Glomerular endothelial cell (primary cell): ENCODE measurements at places on chromosomes 13 and 19.

GRCh38 chr13:53545340-53545941, 516.8 kb downstream of the OLFM4 start:
- no peak for DNase-seq

DNA sequence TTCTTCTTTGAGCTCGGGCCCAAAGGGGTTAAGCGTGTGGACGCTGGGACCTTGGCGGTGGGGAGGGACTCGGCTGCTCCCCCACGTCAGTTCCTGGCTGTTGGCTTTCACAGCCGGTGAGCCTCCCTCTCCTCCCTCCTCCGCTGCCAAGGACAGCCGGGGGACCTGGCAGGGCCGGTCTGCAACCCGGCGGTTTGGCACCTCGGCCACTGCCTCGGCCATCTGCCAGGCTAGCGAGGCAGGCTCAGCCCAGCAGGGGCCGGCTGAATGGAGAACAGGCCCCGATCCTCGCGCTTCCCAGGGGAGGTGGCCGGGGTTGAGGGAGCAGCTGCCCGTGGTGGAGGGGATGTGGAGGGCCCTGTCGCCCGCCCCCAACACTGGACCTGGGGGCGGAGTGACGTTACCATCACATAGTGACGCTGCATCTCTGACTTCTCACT, 5.0 kb downstream of the TLE5 start:
- no peak for DNase-seq

DNA sequence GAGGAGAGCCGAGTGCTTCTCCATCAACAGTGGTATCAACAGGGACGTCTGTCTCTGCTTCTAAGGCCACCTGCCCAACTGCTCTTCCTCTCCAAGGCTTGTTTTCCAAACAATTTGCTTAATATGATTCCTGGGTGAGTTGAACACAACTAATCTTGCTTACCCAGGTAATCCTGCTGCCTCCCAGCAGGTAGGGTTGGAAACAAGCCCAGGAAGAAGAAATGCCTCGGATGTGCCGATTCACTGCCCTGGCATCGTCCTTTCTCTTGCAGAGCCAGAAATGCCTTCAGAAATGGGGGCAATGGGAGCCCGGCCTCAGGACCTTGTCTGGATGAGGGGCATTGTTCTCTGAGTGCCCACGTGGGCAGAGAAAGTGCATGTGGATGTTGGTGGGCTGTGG, 51.9 kb upstream of the C1QTNF9B start:
- no peak for DNase-seq

- no peak for DNase-seq
Observed at GRCh38 chr13:25865391-25865790, 186.4 kb downstream of the SHISA2 start.

GRCh38 chr13:45162194-45162593, 38.7 kb downstream of the KCTD4 start:
- DNase-seq: no peak

- peak; percentile 50 for DNase-seq
Observed at GRCh38 chr13:57629821-57630235, 1.7 kb upstream of the PCDH17 start.

DNA sequence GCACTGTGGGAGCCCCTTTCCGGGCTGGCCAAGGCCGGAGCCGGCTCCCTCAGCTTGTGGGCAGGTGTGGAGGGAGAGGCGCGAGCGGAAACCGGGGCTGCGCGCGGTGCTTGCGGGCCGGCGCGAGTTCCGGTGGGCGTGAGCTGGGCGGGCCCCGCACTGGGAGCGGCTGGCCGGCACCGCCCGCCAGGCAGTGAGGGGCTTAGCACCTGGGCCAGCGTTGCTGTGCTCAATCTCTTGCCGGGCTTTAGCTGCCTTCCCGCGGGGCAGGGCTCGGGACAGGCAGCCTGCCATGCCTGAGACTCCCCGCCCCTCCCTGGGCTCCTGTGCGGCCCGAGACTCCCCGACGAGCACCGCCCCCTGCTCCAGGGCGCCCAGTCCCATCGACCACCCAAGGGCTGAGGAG, 405.2 kb upstream of the PRR20A start:
- DNase-seq: no peak

DNA sequence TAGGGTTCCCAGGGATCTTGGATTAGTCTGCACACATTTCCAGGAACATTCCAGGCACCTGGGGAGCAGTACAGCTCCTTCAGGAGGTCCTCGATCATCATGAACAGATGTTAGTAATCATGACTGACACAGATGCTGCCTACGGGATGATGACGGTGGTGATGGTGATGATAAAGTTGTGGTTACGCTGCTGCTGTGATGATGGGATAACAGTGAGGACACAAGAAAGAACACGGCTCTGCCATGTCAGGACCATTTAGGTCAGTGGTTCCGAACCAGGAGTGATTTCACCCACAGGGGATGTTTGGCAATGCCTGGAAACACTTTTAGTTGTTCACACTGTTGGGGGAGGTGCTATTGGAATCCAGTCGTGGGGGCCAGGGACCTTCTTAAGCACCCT, 1193.0 kb downstream of the UQCRFS1 start:
- no peak for DNase-seq

DNA sequence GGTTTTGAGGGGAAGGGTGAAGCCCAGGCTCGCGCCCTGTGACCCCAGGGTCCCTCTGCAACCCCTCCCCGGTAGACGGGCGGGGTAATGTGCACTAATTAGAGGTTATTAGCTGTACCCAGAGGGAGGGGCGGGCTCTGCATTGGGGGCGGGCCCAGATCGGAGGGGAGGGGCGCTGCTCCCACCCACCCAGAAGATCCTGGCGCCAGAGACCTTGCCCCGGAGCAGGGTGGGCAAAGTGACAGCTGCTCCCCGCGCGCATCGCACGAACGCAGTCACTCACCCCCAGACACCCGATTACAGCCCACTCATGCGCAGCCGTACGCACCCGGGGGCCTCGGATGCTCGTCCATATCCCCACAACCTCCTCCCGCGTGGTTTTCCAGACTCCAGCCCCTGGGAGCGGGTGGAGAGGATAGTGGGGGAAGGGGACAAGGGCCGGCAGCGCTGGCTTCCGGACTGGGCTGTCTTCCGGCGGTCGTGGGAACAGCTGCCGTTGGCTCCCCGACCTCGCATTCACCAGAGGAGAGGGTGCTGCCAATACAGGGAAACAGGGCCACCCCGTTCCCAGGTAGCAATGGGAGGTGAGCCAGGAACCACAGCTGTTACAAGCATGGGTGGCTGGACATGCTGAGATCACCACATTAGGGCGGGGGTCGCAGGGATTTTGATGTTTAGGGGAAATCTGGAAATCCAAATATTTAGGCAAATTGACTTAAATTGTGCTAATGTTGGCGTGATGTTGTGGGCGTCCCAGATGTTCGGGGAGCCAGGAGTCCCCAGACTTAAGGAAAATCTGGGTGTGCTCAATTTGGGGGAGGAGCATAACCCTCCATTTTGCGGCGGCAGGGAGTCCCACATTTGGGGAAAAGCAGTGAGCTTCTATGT, 2.9 kb upstream of the HOOK2 start:
- no peak for DNase-seq

DNA sequence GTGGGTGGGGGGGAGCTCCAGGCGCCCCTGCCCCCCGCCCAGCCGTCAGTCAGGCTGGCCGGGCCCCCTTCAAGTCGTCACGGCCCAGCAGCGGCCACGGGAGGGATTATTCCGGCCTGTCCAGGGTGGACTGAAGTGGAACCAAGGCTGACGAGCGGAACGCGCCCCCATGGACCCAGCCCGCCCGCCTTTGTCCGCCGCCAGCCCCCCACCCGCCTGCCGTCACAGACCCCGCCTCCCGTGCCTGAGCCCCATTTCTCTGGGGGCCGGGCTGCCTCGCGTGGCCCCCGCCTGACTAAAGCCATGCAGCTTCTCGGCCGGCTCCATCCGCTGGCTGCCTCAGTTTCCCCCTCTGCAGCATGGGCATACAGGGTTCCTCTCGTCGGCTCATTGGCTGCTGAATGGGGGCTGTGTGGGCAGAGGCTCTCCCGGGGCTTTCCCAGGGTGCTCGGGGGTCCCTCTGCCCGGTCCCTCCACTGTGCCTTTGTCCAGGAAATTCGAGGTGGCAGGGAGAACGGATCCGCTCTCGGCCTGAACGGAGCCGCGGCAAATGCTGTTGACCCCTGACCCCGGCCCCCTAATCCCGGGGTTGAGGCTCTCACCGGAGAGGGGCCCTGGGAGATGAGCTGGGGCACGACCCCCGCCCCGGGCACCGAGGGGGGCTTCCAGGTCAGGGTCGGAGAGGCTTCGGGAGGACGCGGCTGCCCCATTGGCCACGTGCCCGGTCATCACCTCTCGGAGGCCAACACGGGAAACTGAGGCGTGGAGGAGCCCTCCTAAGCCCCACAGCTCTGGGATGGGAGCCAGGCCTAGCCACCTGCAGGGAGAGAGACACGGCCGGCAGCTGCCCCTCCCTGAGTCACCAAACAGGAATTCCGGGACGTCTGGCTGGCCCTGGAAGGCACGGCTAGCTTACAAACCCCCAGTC, 27.4 kb downstream of the EFNA2 start:
- no peak for DNase-seq

GRCh38 chr19:48044561-48044960, 682 bp upstream of the CABP5 start:
- DNase-seq: no peak

- DNase-seq: no peak
Observed at GRCh38 chr13:99426426-99426825, 74.8 kb upstream of the TM9SF2 start.

GRCh38 chr19:15453091-15453578, 3.4 kb upstream of the WIZ start:
- no peak for DNase-seq

- no peak for DNase-seq
Observed at GRCh38 chr13:61954092-61954491, 538.4 kb upstream of the PCDH20 start.

DNA sequence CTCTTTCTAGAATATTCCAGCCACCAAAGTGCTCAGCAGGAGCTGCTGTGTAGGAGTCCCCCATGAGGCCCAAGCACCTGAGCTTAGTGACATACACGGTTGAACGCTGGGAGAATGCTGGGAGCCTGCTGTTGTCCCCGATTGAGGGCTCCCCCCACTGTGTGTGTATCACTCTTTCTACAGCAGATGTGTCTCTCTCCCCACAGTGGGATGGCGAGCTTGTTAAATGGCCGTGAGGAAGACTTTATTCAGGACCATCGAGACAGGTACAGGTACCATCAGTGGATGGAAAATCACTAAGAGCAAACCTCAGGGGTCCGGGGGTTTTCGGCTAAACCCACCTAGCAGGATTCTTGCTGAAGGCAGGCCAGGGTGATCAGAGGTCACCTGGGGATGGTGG, 22.7 kb downstream of the EPN1 start:
- no peak for DNase-seq

- no peak for DNase-seq
Observed at GRCh38 chr19:39409208-39410016, 2.8 kb downstream of the ZFP36 start.

- DNase-seq: no peak
Observed at GRCh38 chr13:20994441-20994821, 67.0 kb downstream of the LATS2 start.

GRCh38 chr19:45244133-45244794, 943 bp downstream of the EXOC3L2 start:
- DNase-seq: no peak

DNA sequence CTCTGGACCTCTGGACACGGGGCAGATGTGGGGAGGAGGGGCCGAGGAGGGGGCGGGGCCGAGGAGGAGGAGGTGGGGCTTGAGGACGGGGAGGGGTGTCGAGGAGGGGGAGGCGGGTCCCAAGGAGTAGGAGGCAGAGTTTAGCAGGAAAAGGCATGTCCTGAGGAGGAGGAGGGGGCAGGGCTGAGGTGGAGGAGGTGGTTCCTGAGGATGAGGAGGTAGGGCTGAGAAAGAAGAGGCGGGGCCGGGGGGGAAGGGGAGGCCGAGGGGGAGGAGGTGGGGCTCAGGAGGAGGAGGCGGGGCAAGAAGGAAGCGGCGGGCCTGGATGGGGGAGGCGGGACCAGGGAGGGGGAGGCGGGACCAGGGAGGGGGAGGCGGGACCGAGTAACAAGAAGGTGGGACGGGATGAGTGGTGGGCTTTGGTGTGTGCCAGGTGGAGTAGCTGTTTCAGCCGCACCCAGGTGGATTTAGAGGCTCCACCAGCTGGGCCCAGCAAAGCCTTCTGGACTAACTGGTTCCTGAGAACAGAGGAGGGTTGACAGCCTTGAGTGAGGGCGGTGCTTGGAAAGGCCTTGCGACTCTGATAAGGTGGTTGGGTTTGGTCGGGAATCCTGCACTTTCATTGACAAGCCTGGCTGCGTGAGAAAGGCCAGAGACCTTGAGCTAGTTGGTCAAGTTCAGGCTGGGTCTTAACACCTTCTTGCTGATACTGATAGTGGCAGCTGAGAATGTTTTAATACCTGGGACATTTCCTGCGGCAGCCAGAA, 7.7 kb downstream of the TECR start:
- no peak for DNase-seq

- DNase-seq: no peak
Observed at GRCh38 chr19:42362891-42363440, 27.1 kb downstream of the CNFN start.

DNA sequence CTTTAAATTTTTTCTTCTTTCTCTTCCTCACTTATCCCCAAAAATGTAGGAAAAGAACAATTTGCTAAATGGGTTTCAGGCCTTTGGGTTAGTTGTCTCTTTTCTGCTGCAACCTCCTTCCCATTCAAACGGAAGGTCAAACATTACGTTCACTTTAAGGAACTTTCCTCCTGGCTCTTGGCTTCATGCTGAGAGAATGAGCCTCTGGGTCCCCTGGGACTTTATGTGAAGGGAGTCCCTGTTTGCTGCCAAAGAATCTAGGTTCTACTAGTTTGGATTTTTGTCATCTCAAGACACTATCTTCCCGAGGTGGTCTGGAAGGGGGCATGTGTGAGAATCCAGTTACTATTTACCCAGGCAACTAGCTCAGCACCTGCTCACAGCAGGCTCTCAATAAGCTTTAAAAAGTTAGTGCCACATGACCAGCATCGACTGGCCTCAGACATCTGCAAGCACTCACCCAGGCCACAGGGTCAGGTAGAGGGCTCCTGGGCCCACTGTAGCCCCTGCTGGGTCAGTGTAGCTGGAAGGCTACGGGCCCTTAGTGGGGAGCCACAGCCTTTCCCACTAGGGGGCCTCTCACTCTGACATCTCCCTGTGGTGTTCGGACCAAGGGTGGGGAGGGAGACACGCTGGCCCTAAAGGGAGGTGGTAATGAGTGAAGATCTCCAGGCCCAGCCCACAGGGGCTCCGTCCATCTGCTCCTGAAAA, 40.5 kb downstream of the FAM124A start:
- no peak for DNase-seq

GRCh38 chr19:44566984-44567383, 37.5 kb upstream of the CEACAM20 start:
- no peak for DNase-seq

GRCh38 chr13:51475727-51476501, 23.1 kb upstream of the INTS6 start:
- DNase-seq: no peak

DNA sequence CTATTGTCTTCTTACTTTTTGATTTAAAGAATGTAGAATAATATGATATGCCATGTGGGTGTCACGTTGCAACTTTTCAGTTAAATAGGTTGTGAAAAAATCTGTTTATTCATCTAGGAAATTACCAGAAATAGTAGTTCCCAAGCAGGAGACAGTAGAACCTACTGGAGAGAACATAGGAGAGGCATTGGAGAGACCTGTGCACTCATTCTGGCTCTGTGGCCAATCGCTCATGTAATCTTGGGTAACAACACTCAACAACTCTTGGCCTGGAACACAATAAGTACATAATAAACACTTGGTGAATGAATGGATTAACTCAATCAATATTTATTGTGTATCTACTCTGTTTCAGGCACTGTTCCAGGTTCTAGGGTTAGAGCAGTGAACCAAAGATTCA, 35.3 kb downstream of the EDNRB start:
- no peak for DNase-seq
